Transverse colon (tissue), 4 donors: ENCODE measurements at places on chromosomes 11 and 22. TPM values are rescaled to one million over a fixed set of nuclear protein-coding genes. Genes with fewer than 3 reads are reported as not detected.
A peak's percentile ranks its signal among the peaks of the same experiment; 100 is the strongest.

DNA sequence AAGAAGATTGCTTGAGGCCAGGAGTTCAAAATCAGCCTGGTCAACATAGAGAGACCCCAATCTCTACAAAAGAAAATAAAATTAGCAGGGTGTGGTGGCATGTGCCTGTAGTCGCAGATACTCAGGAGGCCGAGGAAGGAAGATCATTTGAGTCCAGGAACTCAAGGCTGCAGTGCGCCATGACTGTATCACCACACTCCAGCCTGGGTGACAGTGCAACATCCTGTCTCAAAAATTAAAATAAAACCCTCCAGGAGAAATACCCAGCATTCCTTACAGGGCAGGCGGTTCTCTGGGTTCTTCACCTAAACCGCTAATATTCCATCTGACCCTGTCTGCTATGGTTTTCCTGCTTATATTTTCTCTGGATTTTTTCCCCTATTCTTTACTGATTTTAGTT is 13.5 kb downstream of the TCF20 start:
- H3K36me3 ChIP-seq: no peaks in the 10 kb centered on the region
- no peak overlapping the region for H3K4me3 ChIP-seq

LINC01488 gene
- total RNA-seq: not detected

DNA sequence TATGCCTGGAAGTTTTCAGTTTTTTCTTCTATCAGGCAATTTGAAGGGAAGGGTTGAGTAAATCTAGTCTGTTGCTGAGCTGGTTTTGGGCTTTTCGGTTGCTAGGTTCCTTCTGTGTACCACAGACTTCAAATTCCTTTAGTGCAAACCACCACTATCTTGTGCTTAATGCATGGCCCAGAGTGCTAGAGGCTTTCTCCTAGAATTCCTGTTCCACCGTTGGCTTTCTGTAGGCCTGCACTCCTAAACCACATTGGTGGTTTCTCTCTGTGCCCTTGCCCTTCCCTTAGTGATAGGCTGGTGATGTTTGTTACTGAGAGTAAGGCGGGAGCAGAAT is 47.1 kb upstream of the CTSC start:
- H3K4me3 ChIP-seq: no peak overlapping the region
- H3K27ac ChIP-seq: peak overlapping the region; percentile 37
- H3K36me3 ChIP-seq: no peaks in the 10 kb centered on the region

OR5A1 gene
- not detected for total RNA-seq

EFCAB6 gene
- 3.7 TPM for total RNA-seq

SPDYC gene
- total RNA-seq: not detected

OR51E2 gene
- total RNA-seq: 2.2 TPM

TMEM179B gene
- 75.6 TPM for total RNA-seq

OR4A16 gene
- not detected for total RNA-seq
